ENCODE measurements at places on chromosomes 3 and 15.

- DNase-seq = no peak
Measured at GRCh38 chr15:75025548-75026260, 2.3 kb downstream of the PPCDC start.

DNA sequence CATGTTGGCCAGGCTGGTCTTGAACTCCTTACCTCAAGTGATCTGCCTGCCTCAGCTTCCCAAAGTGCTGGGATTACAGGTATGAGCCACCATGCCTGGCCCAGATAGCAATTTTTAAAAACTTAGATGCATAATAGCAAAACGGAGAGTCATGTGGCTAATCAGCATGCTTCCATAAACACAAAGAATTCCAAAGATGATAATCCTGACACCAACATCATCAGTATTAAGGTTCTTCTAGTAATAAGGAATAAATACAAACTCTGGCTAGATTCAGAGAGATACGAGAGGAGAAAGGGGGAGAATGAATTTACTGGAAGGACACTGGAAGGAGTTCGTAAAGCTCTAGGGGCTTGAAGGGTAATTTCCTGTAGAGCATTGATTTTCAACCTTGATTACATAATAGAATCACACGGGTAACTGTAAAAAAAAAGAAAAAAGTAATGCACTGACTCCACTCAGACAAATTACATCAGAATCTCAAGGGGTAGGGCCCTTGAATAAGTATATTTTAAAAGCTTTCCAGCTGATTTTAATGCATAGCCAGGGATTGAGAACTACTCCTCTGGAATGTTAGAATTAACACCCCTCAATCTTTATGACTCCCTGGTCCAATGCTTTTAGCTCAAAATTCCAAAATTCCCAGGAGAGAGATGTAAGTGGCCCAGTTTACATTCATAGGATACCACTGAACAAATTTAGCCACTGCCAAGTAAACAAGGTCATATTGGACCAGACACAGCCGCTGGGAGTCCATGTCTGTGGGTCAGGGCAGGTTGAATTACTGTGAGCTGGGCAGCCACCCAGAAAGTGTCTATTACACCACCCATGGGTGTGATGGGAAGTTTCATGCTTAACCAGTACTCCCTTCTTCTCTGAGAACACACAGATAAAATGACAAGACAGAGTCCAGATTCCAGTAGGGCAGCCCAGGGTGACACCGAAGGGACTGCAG is 243.9 kb downstream of the TBL1XR1 start:
- no peak for DNase-seq

DNA sequence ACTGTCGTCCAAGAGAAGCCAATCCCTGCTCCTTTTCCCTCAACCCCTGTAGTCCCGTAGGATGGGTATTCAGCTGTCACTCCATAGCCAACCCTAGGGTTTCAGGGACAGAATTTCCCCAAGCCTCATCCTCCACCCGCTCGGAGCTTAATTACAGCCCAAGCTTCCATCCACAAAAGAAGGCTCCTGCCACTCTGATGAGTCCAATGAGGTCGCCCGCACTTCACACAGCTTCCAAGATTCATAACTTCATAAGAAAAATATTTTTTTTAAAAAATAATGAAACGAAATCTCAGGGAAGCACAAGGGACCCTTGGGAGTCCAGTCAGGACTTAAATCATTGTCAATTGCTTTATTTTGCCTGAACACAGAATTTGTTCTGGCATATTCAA is 75.6 kb downstream of the SLC12A8 start:
- no peak for DNase-seq

DNA sequence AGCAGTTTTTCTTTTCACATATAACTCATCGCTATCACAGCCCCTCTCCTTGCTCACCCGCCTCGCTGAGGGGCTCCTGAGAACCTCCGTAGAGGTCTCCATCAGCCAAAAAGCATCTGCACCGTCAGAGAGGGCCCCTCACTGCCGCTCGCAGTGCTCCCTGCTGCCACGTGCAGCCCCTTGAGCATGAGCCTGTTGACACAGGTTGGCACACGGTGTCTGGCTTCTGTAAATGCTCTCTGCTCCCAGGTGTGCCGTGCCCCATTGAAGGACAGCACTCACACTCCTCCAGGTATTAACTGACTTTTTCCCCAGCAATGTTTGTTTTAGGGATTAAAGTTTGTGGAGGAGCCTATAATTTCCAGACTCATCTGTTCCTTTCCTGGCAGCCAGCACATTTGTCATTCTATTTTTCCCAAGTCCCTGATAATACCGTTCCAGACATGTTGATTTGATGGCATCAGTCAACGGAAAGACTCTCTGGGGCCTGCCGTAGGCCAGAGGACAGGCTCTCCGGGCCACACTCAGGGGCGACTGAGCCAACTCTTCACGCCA is 2.1 kb upstream of the FURIN start:
- DNase-seq = no peak

DNA sequence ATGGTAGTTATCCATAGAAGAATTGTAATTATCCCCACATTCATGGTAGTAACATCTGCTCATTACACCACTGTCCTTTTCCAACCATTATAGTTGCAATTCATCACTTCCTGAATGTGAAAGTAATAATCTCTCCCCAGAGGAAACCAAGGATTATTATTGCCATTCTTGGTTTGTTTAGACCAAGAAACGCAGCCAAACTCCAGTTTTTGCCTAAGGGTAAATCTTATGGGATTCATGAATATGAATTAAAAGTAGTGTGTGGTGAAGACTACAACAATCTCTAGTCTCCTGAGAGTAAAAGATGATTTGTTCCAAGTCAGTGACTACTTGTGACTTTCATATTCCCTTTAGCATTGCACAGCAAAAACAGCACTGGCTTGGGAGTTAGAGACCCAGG is 45.7 kb upstream of the ABI3BP start:
- DNase-seq = no peak

DNA sequence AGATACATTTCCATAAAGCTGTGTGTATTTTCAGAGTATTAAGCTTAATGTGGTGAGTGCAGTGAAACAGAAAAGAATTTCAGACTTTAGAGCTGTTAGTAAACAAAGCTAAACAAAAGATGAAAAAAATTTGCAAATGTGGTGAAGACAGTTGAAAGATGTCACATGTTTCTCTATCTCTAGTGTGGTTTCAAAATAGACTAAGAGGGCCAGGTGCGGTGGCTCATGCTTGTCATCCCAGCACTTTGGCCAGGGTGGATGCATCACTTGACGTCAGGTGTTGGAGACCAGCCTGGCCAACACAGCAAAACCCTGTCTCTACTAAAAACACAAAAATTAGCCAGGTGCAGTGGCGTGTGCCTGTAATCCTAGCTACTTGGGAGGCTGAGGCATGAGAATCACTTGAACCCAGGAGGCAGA is 466.0 kb upstream of the NR2F2 start:
- DNase-seq = no peak
